ENCODE measurements at places on chromosomes 5 and 9. TPM values are rescaled to one million over a fixed set of nuclear protein-coding genes. Genes with fewer than 3 reads are reported as not detected.

Gene TBC1D2
- total RNA-seq: 12.4 TPM

- H3K4me3 ChIP-seq: no peak overlapping the region
- H3K27ac ChIP-seq: no peak overlapping the region
- no peaks in the 10 kb centered on the region for H3K27me3 ChIP-seq
- DNase-seq: no peak
These were observed 2.9 kb upstream of the OR13C2 start for GRCh38 chr9:104608336-104608735.

Gene IL33
- 127 TPM for total RNA-seq

Gene TCF7
- total RNA-seq: 0.99 TPM

Gene NTNG2
- total RNA-seq: 6.6 TPM

DNA sequence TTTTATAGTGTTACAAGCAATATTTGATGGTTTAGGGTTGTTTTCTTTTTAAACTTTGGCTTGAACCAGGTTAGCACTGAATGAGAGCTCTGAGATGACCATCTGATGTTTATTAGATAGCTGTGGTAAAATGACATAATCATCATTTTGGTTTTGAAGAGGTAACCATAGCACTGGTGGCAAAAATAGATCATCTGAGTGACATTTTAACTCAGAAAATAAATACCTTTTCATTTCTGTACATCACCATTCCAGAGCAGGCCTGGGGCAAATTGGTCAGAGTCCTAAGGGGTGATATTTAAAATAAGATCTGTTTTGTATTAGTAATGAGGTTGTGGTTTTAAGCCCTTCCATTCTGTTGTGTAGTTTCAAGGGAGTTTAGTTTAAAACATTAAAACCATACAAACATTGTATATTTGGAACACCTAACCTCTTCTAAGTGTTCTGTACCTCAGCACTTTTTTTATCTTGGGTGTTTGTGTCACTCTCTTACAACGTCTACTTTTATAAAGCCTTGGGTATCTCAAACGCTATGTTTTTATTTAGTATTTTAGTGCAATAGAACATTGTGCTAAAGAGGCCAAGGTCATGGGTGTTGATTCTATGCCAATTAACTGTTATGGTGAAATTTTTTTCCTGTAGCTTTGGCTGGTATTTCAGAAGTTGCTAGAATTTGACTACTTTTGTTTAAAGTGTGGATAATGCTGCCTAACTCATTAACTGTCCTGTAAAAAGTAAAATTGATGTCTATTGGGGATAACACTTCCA lies 166.1 kb downstream of the CD180 start:
- no peak overlapping the region for H3K4me3 ChIP-seq
- no peak for DNase-seq
- H3K4me1 ChIP-seq: peaks cover 85% of the 10 kb centered on the region
- no peaks in the 10 kb centered on the region for H3K27me3 ChIP-seq
- peak overlapping the region; percentile 61 for H3K27ac ChIP-seq
- H3K36me3 ChIP-seq: no peaks in the 10 kb centered on the region

DNA sequence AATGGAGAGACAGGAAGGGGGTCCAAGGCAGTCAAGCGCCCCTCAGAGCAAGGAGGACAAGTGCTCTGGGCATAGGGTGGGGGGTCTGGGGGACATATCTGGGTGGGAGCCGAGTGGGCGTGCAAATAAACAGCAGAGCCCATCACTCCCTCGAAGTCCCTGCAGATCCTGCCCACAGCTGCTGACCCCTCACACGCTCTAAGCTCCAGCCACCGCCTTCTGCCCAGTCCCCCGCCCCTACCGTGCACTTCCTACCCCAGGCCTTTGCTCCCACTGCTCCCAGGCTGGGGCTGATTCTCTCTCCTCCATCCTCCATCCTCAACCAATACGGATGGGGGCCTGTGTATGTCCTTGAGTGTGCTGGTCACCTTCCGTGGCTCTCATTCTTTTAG lies 16.9 kb upstream of the ALDH1B1 start:
- no peak for DNase-seq
- H3K4me3 ChIP-seq: no peak overlapping the region
- peak overlapping the region; percentile 79 for H3K27ac ChIP-seq
- H3K36me3 ChIP-seq: no peaks in the 10 kb centered on the region

- no peak for DNase-seq
- H3K27me3 ChIP-seq: no peaks in the 10 kb centered on the region
- peaks cover 42% of the 10 kb centered on the region for H3K36me3 ChIP-seq
- H3K27ac ChIP-seq: no peak overlapping the region
These were observed 3.1 kb downstream of the TOR1B start for GRCh38 chr9:129806061-129806460.

DNA sequence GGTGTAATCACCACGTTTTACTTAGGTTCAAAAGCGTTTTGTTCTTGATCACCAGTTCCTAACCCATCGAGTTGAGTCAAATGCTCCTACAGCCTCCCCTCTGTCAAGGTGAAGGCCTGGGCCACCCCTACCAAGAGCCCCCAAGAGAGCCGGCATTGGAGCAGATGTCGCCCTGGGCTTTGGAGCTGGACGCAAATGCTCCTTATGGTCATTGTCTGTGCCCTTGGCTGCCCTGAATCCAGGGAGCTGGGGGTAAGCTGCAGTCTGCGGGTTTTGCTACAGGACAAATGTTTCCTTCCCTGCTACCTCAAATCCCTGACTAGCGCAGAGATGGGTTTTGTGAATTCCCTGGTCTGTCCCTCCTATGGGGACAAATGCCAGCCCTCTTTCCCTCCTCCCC lies 4.9 kb downstream of the RNF183 start:
- H3K27ac ChIP-seq: no peak overlapping the region
- no peaks in the 10 kb centered on the region for H3K4me1 ChIP-seq
- no peak for DNase-seq
- no peaks in the 10 kb centered on the region for H3K36me3 ChIP-seq
- H3K4me3 ChIP-seq: no peak overlapping the region

DNA sequence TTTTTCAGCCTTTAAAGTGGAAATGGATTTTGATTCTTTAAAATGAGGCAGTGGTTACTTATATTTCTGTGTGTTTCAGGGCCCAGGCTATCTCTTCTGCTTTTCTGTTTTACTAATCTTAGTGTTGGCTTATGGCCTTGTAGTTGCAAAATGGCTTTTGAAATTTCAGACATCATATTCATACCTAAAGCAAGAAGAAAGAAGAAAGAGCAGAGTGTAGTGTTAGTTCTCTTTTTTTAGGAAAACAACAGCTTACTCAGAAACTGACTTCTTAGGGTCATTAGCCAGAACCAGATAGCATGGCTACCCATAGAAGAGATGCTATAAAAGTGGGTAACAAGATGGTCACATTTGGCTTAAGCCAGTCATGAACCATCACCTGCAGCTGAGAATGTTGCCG lies 20.9 kb downstream of the ZBED3 start:
- DNase-seq: no peak
- no peak overlapping the region for H3K27ac ChIP-seq
- H3K4me3 ChIP-seq: no peak overlapping the region
- H3K27me3 ChIP-seq: no peaks in the 10 kb centered on the region

DNA sequence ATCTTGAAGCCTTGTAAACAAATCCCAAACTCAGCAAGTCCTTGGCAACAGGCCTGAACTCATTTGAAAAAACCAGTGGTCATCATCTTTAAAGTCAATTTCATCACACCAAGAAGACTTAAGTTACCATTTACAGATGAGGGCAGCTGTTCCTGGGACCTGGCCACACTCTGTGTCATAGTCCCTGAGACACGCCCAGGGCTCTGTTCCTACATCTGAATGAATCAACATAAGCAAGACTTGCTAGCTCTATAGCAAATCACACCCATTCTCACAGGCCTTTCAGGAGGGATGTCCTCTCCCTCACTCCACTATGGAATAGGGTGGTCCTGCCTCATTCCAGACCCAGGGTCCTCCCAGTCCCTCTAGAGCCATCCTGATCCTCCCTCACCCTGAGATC lies 142.8 kb downstream of the NSG2 start:
- H3K27me3 ChIP-seq: peaks cover 35% of the 10 kb centered on the region
- no peak for DNase-seq
- no peak overlapping the region for H3K4me3 ChIP-seq
- no peak overlapping the region for H3K27ac ChIP-seq

Gene LRRC26
- not detected for total RNA-seq

DNA sequence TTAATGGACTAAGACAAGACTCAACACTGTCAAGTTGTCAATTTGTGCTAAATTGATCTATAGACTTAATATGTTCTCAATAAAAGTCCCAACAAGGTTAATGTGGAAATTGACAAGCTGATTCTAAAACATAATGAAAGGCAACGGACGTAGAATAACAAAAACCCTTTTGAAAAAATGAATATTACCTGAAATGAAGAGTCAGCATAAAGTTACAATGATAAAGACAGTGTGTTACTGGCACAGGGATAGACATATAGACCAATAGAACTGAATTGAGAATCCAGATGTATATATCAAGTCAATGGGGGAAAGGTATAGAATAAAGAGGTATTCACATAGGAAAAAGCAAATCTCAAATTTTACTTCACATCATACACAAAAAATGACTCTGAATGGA lies 37.7 kb upstream of the BARX1 start:
- no peak overlapping the region for H3K27ac ChIP-seq
- no peaks in the 10 kb centered on the region for H3K4me1 ChIP-seq
- H3K36me3 ChIP-seq: no peaks in the 10 kb centered on the region
- H3K27me3 ChIP-seq: no peaks in the 10 kb centered on the region
- H3K4me3 ChIP-seq: no peak overlapping the region

Gene ALDH1A1
- 81.3 TPM for total RNA-seq

GRCh38 chr5:71529682-71530081 lies 57.5 kb upstream of the MCCC2 start:
- H3K4me1 ChIP-seq: no peaks in the 10 kb centered on the region
- DNase-seq: no peak
- H3K27me3 ChIP-seq: no peaks in the 10 kb centered on the region
- H3K4me3 ChIP-seq: no peak overlapping the region
- H3K36me3 ChIP-seq: peaks cover 17% of the 10 kb centered on the region
- H3K27ac ChIP-seq: no peak overlapping the region

Gene FAM169A
- total RNA-seq: 1.4 TPM

All from esophagus muscularis mucosa (tissue), 4 donors.